ENCODE measurements at places on chromosomes 2 and 18. TPM values are rescaled to one million over a fixed set of nuclear protein-coding genes. Genes with fewer than 3 reads are reported as not detected.

The APCDD1 gene
- total RNA-seq: 41.3 TPM

The AGFG1 gene
- total RNA-seq: 49.3 TPM

- DNase-seq: no peak
These were observed 124.7 kb upstream of the ZNF516 start for GRCh38 chr18:76619621-76620315.

- DNase-seq: no peak
These were observed 282.0 kb upstream of the REV1 start for GRCh38 chr2:99771681-99772333.

- no peak for DNase-seq
These were observed 265.4 kb upstream of the TFPI start for GRCh38 chr2:187819624-187820023.

GRCh38 chr18:37346048-37346447 lies 219.6 kb downstream of the CELF4 start:
- no peak for DNase-seq

GRCh38 chr18:58784601-58785137 lies 80.0 kb upstream of the ZNF532 start:
- no peak for DNase-seq

DNA sequence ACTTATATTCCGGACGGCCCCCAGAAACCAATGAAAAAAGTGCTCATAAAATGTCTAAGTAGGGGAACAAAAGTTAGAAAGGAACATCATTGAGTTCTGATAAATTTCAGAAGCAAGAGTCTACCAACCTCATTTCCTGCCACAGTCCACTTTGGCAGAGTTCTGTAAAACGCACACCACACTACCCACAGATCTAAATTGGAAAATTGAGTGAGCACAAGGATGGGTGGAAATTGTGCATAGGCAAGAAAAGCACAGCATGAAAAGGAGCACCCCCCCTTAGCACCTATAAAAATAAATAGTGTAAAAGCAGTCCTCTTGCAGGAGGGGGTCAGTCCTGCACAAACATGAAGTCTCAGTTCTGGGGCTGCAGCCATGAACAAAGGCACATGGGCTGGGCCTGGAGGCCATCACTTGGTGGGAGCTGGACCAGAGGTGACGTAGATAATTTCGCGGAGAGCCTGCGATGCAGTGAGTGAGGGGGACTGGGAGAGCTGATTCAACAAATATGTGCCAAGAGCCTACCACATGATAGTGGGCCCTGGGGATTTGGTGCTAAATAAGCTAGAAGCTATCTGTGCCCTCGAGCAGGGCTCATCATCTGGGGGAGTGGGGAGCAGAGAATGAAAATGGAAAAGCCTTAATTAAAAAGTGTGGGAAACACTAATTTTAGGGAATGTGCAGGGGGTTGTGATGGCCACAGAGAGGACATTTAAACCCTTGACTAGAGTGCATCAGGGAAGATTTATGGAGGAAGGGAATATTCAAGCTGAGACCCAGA lies 48.9 kb upstream of the SPP2 start:
- DNase-seq: no peak
